NCI-H1092 treated with DMSO at 0.1 percent for 48 hours (cell line): ENCODE measurements at places on chromosomes 13 and 19.

DNA sequence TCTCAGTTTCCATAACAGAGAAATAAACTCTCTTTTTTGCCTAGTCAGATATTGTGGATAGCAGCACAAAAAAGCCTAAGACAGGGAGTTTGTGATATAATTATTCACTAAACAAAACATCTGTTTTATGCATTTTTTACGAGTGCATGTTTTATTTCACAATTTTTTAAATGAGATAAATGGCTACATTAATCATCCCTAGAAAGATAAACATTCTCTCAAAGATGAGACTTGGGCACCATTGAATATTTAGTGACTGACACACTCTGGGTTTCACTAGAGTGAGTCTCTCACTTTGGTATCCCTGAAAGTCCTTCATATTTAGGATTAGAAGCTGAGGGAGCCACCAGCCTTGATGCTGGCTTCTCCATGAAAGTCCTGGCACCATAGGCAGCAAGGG, 74.3 kb upstream of the LRCH1 start:
- DNase-seq: no peak

DNA sequence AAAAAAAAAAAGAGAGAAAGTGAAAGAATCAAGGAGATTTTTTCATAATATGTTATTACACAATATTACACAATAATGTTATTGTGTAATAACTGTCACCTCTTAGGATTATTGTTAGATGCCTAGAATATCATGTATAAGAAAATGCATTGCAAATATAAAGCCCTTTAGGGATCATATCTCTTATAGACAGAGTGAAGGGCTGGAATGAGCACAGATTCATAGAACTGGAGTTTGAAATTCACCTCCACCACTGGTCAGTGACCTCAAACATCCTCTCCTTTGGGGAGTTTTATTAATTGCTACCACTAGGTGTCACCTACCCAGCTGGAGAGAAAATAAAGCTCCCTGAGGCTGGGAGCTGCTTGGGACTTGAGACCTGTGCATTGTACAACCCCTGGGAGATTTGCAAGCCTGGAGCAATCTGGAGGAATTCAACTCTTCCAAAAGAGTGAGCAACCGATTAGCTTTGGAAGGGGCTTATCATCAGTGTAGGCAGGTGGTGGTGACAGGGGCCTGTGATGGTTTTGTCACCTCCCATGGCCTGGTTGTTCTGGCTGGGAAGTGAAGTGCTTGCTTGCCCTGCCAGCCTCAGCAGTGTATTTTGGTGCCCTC, 30.3 kb upstream of the FRY start:
- peak; percentile 4 for DNase-seq

GRCh38 chr13:94093652-94094315, 385.7 kb downstream of the DCT start:
- no peak for DNase-seq

DNA sequence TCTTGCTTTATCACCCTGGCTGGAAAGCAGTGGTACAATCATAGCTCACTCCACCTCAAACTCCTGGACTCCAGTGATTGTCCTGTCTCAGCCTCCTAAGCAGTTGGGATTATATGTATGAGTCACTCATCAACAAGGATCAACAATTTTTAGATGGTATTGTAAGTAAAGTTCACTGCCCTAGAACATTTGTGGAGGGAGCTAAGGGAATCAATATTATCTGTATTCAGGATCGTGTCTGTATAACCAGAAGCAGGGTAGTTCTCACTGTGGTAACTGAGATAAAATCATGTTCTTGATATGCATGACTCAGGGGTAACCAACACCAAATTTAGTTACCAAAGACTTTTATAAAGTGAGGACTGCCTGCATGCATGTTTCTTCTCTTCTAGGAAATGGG, 27.0 kb downstream of the ZMYM5 start:
- no peak for DNase-seq

DNA sequence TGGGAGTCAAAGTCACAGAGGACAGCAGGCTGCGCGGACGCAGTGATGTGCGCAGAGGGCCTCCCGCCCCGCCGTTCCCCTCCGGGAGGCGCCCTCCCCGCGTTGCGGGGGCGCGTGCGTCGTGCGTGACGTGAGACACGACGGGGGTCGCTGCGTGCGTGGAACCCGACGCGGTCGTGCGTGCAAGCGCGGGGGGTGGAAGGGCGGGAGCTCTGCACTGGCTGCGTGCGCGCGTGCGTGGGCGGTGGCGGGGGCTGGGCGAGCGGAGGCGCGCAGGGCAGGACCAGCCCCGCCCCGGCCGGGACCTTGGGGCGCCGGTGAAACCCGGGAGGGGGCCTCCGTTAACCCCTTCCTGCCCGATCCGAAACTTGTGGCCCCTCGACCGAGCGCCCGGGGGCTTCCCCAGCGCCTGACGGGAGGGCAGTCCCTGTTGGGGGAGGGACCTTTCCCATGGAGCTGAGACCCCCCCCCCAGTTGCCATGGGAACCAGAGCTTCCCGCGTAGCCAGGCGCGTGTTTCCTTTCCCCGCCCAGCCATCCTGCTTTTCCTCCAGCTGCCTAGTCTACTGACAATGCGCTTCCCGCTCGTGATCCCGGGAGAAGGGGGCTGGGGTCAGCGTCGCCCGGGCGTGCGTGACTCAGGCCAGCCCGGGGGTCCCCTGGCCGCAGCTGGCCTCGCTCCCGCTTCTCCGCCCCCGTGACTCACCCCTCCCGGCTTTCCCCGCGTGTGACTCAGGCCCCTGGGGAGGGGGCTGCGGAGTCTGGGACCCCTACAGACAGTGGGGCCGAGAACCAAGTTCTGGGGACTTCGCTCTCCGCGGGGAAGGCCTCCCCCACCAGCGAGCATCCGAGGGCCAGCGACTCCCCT, 7.3 kb upstream of the HOOK2 start:
- DNase-seq: peak; percentile 67
